ENCODE measurements at places on chromosomes 4 and X.

DNA sequence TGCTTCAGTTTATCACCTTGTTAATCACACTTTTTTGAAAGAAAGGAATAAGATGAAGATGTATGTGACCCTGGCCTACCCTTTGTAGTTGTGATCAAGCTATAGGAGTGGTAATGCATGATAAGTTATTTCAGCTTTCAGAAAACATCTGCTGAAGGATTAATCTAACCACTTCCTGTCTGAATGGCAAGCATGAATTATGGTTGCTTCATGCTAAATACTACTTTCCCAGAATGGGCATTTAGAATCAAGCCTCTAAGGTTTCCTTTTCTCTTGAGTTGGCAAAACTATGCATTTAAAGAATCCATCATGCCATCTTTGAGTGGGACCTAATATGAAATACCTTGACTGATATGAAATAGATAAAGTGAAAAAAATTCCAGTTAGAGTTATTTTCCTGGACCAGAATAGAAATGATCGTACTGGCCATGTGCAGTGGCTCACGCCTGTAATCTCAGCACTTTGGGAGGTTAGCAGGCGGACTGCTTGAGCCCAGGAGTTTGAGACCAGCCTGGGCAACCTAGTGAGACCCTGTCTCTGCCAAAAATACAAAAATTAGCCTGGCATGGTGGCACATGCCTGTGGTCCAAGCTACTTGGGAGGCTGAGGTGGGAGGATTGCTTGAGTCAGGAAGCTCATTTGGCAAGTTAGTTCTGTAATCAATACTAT is 59.1 kb downstream of the ANXA3 start:
- DNase-seq: peak; percentile 20

GRCh38 chrX:24149351-24150050 is at the start of gene ZFX:
Gene ZFX, plus strand, starts transcription at chrX:24149729. Its CDS starts 23,014 bp downstream, at chrX:24172743.
- no peak for DNase-seq

DNA sequence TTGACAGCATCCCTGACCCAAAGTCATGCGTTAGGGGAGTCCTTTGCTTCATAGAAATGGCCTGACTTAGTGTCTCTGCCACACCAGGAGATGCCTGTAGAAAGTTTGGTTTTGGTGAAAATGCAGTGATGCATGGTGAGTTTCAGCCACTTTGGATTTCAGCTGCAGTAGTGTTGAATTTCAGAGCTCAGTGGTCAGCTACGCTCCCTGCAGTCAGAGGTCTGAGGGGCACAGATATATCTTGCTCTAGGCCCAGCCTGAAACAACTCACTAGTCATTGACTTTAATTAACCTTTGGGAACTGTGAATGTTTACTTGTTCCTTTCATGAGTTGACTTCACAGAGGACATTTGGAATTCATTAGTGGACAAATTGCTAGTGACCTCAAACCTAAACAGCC is 17.5 kb downstream of the RBMX2 start:
- DNase-seq: no peak

DNA sequence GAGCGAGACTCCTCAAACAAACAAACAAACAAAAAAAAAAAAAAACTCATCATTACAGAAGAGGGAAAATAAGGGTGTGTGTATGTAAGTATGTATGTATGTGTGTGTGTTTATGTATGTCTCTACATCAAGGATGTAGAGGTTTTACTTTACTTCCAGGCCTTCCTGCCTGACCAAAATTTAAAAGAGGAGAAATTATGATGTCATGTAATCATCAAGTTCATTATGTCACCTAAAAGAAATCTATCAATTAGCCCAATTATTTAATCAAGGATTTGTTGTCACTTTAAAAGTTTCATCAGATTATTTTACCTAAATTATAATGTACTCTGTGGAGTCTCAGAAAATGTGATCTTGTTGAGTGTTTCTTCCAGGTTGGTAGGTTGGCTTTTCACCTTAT is 21.6 kb downstream of the GUCY1A1 start:
- no peak for DNase-seq

- no peak for DNase-seq
Measured at GRCh38 chrX:109841257-109841656, 108.2 kb upstream of the ACSL4 start.
